Mesenteric fat pad (tissue), 1 donor: ENCODE measurements at places on chromosomes 16 and 17. TPM values are rescaled to one million over a fixed set of nuclear protein-coding genes. Genes with fewer than 3 reads are reported as not detected.

- DNase-seq, result no peak
These were observed 26.7 kb upstream of the TEX2 start for GRCh38 chr17:64289741-64290141.

GRCh38 chr17:29214215-29215146 is 32.2 kb upstream of the CRYBA1 start:
- DNase-seq, result no peak

- DNase-seq, result no peak
These were observed 213.4 kb downstream of the CBLN1 start for GRCh38 chr16:49068224-49068623.

GRCh38 chr16:25143928-25144327 is 32.4 kb downstream of the LCMT1 start:
- DNase-seq, result no peak

DNA sequence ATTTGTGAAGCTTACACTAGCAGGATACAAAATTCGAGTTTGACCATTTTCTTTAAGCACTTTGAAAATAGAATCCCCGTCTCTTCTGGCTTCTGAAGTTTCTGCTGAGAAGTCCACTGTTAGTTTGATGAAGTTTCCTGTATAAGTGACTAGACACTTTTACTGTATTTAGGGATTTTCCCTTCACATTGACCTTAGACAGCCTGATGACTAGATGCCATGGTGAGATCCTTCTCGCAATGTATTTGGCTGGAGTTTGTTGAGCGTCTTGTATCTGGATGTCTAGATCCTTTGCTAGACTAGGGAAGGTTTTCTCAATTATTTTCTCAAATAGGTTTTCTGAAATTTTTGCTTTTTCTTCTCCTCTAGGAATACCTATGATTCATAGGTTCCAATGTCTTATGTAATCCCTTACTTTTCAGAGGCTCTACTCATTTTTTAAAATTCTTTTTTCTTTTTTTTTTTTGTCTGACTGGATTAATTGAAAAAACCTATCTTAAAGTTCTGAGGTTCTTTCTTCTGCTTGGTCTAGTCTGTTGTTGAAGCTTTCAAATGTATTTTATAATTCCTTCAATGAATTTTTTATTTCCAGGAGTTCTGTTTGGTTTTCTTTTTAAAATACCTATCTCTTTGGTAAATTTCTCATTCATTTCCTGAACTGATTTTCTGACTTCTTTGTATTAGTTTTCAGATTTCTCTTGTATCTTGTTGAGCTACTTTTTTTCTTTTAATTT is 63.7 kb upstream of the ABCC11 start:
- DNase-seq, result no peak

DNA sequence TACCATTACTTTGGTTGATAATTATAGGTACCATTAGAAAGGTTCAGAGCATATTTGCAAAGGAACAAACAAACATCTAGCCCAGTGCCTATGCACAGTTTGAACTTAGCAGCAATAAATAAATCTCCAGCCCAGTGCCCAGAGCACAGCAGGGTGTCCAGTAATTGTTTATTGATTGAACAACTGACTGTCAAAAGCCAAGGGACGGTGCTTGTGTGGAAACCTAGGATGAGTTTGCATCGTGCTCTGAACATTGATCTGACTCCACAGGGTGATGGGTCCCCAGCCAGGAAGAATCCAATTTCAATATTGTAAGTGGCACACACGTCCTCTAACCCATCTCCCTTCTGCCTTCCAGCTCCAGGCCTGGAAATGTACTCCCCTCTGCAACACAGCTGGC is 625.5 kb upstream of the C16orf82 start:
- no peak for DNase-seq

DNA sequence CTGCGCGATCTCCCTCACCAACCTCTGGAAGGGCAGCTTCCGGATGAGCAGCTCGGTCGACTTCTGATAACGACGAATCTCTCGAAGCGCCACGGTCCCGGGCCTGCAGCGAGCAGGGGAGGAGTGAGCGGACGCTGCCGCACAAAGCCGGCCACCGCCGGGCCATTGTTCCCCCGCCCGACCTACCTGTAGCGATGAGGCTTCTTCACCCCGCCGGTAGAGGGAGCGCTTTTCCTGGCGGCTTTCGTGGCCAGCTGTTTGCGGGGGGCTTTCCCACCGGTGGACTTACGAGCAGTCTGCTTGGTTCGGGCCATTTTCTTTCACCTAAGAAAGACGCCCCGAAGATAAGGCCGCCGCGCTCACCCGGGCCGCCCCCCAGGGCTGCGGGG is 5.8 kb upstream of the UNK start:
- peak; percentile 91 for DNase-seq

GRCh38 chr17:27049104-27049784 is 244.7 kb upstream of the WSB1 start:
- DNase-seq, result no peak

DNA sequence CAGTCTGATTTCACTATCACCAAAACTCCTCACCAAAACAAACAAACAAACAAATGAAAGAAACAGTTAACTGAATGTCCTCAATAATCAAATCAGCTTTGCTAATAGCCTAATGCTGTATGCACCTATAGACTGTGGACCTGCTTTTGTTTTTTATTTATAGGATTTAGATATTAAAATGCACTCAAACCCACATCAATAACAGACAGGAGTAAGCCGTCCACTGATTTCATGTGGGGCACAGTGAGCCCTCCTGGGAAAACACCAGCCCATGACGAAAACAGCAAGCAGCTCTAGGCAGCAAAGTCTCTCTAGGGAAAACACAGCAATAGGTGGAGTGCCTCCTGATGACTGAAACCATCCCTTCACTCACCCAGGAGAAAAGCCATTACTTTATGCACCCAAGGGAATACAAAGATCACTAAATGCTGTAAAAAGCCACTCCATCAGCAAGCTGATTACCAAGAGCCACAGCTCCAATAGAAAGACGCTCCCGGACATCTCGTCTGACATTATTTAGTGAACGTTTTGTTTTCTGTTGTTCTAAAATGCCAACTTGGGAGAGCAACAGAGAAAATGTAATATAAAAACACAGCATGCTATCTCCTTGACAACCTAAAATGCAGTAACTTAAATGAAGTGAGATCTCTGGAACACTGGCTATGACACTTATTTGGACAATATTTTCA is 47.8 kb downstream of the ANKFY1 start:
- DNase-seq, result no peak

DNA sequence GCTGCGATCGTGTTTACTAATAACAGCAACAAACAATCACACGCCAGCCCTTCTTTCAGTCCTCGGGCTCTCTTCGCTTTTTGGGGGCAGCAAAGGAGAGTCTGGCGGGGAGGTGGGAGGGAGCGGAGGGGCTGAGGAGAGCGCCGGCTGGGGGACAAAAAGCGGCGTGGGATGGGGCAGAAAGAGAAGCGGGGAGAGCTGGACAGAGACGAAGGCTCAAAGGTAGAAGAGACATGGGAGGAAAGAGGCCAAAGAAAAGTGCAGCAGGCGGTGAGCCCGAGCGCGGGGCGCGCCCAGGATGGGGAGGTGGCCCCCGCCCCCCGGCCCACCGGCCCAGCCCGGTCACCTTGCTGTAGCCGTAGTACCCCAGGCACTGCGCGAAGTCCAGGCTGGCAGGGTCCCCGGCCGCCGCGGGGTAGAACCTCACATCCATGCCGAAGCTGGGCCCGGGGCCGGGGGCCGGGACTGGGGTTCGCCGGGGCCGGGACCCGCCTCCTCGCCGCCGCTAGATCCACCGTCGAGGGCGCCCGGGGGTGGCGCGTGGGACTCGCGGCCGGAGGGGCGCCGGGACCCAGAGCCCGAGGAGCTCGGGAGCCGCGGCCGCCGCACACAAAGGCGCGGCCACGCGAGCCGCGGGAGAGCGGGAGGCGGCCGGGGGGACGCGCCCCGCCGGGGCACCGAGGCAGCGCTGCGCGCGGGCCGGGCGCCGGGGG is 496 bp downstream of the TOX3 start:
- no peak for DNase-seq

- DNase-seq, result no peak
These were observed 296.6 kb downstream of the WWOX start for GRCh38 chr16:78396046-78396445.

DNA sequence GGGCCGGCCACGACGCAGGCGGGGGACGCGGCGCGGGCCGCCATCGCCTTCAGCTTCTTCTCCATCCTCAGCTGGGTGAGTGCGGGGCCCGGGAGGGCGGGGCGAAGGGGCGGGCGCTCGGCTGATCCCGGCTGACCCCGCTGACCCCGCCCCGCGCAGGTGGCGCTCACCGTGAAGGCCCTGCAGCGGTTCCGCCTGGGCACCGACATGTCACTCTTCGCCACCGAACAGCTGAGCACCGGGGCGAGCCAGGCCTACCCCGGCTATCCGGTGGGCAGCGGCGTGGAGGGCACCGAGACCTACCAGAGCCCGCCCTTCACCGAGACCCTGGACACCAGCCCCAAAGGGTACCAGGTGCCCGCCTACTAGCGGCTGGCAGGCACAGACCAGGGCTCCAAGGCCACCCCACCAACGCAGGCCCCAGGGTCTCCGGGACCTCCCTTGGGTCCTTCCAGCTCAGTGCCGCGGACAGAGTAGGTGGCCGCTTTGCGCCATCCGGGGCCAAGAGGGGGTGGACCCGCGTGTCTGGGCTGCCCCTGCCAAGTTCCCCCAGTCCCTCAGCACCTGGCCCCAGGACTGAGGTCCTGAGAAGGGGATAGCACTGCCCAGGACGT is 3.0 kb downstream of the SYNGR3 start:
- no peak for DNase-seq

GRCh38 chr17:51443646-51444045 is 183.3 kb downstream of the UTP18 start:
- DNase-seq, result no peak

DNA sequence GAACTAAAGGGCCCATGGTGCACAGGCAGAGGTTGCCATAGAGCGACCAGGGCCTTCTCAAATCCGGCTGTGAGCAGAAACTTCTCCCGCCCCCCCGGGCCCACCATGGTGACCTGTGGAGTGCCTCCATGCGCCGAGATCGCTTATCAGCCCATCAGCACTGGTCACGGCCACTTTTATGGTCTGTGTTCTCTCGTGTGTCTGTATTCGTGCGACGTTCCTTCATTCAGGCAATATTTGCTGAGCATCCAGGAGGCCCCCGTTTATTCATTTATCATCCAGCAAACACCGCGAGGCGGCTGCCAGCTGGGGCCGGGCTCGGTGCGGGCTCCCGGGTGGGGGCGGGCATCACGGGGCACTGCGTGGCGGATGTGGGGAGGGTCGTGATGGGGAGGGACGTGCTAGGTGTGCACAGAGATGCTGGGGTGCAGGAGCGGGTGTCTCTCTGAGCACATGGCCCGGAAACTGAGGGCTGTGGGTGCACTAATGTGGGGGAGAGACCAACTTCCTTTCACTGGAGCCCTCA is 88.0 kb upstream of the CBX4 start:
- DNase-seq, result no peak

DNA sequence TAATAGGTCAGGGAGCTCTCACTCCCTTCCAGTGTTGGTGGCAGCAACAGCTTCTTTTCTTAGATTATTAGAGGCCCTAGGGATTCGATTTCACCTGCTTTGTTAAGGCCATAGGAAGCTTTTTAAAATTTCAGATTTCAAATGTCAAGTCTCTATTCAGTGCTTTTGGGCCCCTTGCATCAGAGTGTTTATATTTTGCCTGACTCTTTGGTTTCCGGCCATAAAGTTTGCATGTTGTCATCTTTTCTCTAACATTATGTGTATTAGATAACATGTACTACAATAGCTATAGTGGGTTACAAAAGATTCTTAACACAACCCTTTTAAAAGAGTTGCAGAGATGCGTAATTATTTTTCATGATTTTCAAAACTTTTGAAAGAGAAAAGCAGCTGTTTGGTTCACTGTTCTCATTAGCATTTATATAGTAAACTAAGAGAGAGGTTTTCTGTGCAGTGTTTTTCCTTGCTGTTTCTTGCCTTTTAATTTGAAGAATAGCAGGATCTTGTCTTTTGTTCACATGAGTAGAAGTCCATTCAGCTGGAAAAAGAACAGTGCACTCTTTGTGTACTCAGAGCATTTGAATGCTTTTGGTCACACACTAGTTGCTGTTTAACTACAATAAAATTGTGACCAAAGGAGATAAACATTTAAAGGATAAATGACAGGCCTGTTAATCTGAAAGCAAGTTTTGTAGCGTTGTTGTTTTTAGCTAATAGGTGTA is 52.5 kb downstream of the FTO start:
- DNase-seq, result no peak

GRCh38 chr17:30363715-30364202 is 15.0 kb upstream of the CPD start:
- no peak for DNase-seq

GRCh38 chr17:2697611-2698162 is 13.9 kb downstream of the CLUH start:
- DNase-seq, result peak; percentile 79

EVI2B gene
- total RNA-seq, result 19.5 TPM

NPIPA3 gene
- total RNA-seq, result 4.1 TPM

CES3 gene
- total RNA-seq, result 0.55 TPM

GP1BA gene
- total RNA-seq, result not detected

ZMYND15 gene
- total RNA-seq, result 2.9 TPM

PPP1R1B gene
- total RNA-seq, result 33.1 TPM

SKAP1 gene
- total RNA-seq, result 1.1 TPM

CRISPLD2 gene
- 256 TPM for total RNA-seq

KRT24 gene
- total RNA-seq, result not detected

ZNF771 gene
- total RNA-seq, result 6.3 TPM

KRTAP3-1 gene
- not detected for total RNA-seq

CA7 gene
- total RNA-seq, result not detected
